CD8-positive, alpha-beta memory T cell (primary cell): ENCODE measurements at places on chromosomes 1 and 21. TPM values are rescaled to one million over a fixed set of nuclear protein-coding genes. Genes with fewer than 3 reads are reported as not detected.

FBLIM1 gene
- total RNA-seq, result not detected

GRCh38 chr1:178580096-178580495 lies 67.2 kb downstream of the TEX35 start:
- no peaks in the 10 kb centered on the region for H3K27me3 ChIP-seq
- H3K36me3 ChIP-seq, result no peaks in the 10 kb centered on the region
- H3K4me3 ChIP-seq, result no peak overlapping the region
- DNase-seq, result no peak
- no peak overlapping the region for H3K27ac ChIP-seq

KCNN3 gene
- total RNA-seq, result 0.22 TPM

DNA sequence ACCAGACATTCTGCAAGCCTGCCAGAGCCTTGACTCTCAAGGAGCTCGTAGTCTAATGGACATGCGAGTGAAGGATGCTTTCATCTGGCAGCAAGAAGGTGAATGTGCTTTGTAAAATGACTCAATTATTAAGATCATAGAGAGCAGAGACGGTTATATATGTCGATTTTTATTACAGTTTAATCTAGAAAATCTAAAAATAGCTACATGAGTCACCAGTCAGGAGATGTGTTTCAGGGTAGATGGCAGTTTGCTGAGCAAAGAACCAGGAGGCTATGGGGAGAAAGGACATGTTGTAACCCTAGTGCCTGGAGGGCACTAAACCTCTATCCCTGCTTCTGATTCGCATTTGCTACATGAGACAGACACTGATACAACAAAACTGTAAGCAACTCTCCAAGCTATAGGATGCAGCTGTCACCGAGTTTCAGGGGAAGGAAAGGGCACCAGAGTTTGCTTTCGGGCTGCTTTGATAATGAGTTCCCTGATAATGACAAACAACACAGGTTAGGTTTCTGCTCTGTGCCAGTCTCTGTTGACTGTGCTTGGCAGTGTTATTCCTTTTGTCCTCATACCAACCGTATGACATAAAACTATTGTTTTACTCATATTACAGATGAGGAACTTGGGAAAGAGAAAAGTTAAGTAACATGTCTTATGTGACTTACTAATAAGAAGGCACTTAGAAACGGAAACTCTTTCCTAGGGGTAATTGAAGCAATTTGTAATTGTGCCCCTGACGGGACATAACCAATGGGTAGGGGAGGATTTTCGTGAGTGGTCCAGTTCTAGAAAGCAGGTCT lies 43.2 kb downstream of the C1orf198 start:
- no peaks in the 10 kb centered on the region for H3K27me3 ChIP-seq
- H3K27ac ChIP-seq, result no peak overlapping the region
- no peak for DNase-seq
- no peak overlapping the region for H3K4me3 ChIP-seq

- peaks cover 47% of the 10 kb centered on the region for H3K4me1 ChIP-seq
- H3K4me3 ChIP-seq, result no peak overlapping the region
- H3K27ac ChIP-seq, result no peak overlapping the region
- no peak for DNase-seq
- peaks cover 4% of the 10 kb centered on the region for H3K36me3 ChIP-seq
Measured at GRCh38 chr1:159913451-159914192, 11.7 kb downstream of the TAGLN2 start.

GRCh38 chr1:182835806-182836205 lies 3.3 kb upstream of the DHX9 start:
- H3K27me3 ChIP-seq, result no peaks in the 10 kb centered on the region
- DNase-seq, result no peak
- peaks cover 11% of the 10 kb centered on the region for H3K4me1 ChIP-seq
- H3K36me3 ChIP-seq, result no peaks in the 10 kb centered on the region

DNA sequence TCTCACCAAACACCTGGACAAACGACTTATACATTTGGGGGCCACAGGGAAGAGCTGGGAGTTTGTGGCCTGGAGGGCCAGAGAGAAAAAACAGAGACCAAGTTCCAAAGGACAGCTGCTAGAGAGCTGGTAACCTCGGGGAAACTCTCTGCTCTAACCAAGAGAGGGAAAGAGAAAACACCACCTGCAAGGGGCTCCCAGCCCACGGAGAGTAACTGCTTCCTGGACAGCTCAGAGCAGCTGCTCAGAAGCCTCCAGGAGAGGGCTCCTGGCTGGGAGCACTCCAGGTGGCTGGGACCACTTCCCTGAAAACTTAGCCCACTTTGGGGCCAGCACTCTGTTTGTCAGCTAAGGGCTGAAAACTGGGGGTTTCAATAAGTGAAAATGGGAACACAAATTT lies 154.8 kb upstream of the GRIK3 start:
- H3K27me3 ChIP-seq, result no peaks in the 10 kb centered on the region
- no peak overlapping the region for H3K27ac ChIP-seq
- H3K4me1 ChIP-seq, result no peaks in the 10 kb centered on the region
- H3K4me3 ChIP-seq, result no peak overlapping the region
- no peaks in the 10 kb centered on the region for H3K36me3 ChIP-seq

DNA sequence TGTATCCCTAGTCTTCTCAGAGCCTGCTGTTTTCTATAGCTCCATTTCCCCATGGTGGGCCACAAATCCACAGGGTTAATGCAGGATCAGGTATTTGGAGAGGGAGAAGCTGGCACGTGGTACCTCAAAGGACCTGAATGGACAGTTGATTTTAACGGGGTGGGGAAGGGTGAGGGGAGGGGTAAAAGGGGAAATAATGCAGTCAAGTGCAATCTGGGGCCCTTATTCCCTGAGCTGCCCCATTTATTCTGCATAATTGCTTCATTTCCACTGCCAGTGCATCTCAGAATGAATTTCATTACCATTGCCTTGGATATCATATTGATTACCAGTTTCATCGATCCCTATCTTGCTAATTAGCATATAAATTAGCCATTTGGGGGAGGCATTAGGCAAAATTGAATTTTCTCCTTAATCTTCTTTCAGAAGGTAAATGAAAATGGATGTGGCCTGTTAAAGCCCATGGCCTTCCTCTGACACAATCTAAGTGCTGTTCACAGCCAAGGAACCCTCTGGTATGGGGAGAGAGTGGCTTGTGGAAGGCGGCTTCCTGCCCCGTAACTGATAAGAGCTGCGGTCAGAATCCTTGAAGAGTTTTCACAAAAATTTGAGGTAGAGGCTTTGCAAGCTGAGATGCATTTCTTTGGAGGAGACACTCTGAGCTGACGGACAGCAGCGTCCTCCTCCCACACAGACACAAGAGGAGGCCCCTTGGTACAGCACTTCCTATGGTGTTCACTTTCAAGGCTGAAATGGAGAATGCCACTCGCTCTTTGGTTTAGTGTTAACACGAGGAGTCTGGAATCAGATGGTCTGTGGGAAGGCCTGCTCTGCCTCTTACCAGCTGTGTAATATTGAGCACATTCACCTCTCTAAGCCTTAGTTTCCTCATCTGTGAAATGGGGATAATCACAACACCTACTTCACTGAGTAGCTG lies 34.4 kb downstream of the PHC2 start:
- H3K4me3 ChIP-seq, result no peak overlapping the region
- no peak for DNase-seq
- H3K27ac ChIP-seq, result no peak overlapping the region
- H3K4me1 ChIP-seq, result no peaks in the 10 kb centered on the region
- H3K36me3 ChIP-seq, result no peaks in the 10 kb centered on the region

- no peak overlapping the region for H3K27ac ChIP-seq
- H3K4me3 ChIP-seq, result no peak overlapping the region
- no peaks in the 10 kb centered on the region for H3K4me1 ChIP-seq
- H3K36me3 ChIP-seq, result no peaks in the 10 kb centered on the region
- H3K27me3 ChIP-seq, result peaks cover 4% of the 10 kb centered on the region
- DNase-seq, result no peak
Measured at GRCh38 chr1:15187175-15188129, 33.9 kb downstream of the TMEM51 start.

GRCh38 chr1:89587729-89588161 lies 45.2 kb upstream of the LRRC8C start:
- peaks cover 10% of the 10 kb centered on the region for H3K36me3 ChIP-seq
- H3K4me3 ChIP-seq, result no peak overlapping the region
- DNase-seq, result no peak
- H3K4me1 ChIP-seq, result no peaks in the 10 kb centered on the region

NPHS2 gene
- not detected for total RNA-seq

OR2L13 gene
- total RNA-seq, result not detected
